ENCODE measurements at places on chromosomes 7 and 10.

DNA sequence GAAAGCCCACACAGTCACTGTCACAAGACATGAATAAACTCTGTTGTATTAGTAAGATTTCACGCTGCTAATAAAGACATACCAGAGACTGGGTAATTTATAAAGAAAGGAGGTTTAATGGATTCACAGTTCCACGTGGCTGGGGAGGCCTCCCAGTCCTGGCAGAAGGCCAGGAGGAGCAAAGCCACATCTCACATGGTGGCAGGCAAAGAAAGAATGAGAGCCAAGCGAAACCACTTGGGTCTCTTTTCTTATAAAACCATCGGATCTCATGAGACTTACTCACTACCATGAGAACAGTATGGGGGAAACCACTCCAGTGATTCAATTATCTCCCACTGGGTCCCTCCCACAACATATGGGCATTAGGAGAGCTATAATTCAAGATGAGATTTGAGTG, 110.2 kb downstream of the ST8SIA6 start:
- DNase-seq = no peak

GRCh38 chr7:104976966-104977636, 36.9 kb upstream of the KMT2E start:
- DNase-seq = no peak

GRCh38 chr10:33306126-33306525, 28.3 kb downstream of the NRP1 start:
- no peak for DNase-seq

GRCh38 chr10:128125416-128125943, 743 bp downstream of the MKI67 start:
- DNase-seq = no peak

- no peak for DNase-seq
These were observed 66.1 kb upstream of the AQP1 start for GRCh38 chr7:30845426-30846135.

DNA sequence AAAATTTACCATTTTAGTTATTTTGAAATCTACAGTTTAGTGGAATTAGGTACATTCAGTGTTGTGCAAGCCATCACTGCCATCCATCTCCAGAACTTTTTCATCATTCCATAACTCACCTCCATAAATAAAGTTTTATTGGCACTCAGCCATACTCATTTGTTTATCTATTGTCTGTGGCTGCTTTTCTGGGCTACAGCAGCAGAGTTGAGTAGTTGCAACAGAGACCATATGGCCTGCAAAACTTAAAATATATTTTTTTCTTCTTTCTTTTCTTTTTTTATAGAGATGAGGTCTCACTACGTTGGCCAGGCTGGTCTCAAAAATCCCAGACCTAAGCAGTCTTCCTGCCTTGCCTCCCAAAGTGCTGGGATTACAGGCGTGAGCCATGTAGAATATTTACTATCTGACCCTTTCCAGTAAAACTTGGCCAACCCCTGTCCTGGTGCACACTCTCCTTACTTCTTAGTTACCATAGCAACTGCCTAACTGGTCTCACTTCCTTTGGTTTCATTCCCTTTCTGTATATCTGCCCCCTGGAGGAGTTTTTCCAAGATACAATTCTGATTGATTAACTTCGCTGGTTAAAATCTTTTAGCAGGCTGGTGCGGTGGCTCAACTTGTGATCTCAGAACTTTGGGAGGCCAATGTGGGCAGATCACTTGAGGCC, 133.2 kb downstream of the CUX1 start:
- DNase-seq = no peak

DNA sequence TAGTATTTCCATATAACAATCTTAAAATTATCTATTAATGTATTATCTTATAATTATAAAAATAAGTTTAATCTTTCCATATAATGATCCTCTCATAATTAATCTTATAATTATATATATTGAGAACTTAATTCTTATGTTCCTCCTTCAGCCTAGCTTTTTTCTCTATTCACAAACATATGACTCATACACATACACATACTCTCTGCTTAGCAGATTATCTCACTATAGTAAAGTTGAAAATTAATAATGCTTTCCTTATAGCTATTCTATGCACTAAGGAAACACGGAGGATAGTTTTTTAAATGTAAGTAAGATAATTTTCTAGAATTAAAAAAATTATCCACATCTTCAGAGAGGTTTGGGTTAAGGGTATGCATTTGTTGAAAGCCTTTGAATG, 47.7 kb upstream of the ITGB8 start:
- DNase-seq = no peak

GRCh38 chr7:26328498-26329390, 37.1 kb downstream of the SNX10 start:
- DNase-seq = no peak

GRCh38 chr7:112503361-112503972, 22.7 kb downstream of the LSMEM1 start:
- DNase-seq = no peak

- DNase-seq = no peak
These were observed 57.7 kb downstream of the DNAJB6 start for GRCh38 chr7:157394246-157395191.

DNA sequence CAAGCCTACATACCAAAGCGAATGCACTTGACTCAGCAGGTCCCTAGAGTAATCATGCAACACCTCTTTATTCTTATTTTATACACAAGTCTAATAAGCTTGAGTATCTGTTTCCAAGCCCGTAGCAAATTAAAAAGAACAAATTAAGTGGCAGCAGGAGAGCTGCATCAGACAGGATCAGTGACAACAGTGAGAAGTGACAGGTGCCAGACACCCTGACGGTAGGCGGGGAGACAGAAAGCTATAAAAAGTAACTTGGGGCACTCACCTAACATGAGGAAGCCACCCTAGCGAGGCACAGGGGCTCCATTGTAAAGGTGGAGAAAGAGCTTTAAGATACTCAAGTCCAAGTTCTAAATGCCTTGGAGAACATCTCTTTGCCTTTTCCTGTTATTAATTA, 174.2 kb downstream of the PLXNA4 start:
- no peak for DNase-seq

GRCh38 chr7:17588730-17589129, 290.3 kb downstream of the AHR start:
- DNase-seq = no peak

GRCh38 chr7:36469236-36469635, 79.6 kb downstream of the ANLN start:
- no peak for DNase-seq

GRCh38 chr10:50469288-50469687, 154.5 kb downstream of the SGMS1 start:
- no peak for DNase-seq

- DNase-seq = no peak
These were observed 38.4 kb downstream of the BAIAP2L1 start for GRCh38 chr7:98362517-98362916.

Data from non-pigmented ciliary epithelial cell (primary cell).